Endodermal cell (in vitro differentiated cells): ENCODE measurements at places on chromosomes 1 and 21.

GRCh38 chr1:230268371-230269170 lies 157.6 kb downstream of the PGBD5 start:
- DNase-seq, result peak; percentile 80
- H3K4me3 ChIP-seq, result no peak overlapping the region
- no peak overlapping the region for H3K27ac ChIP-seq
- no peaks in the 10 kb centered on the region for H3K4me1 ChIP-seq
- H3K27me3 ChIP-seq, result no peaks in the 10 kb centered on the region
- H3K36me3 ChIP-seq, result peaks cover 12% of the 10 kb centered on the region

DNA sequence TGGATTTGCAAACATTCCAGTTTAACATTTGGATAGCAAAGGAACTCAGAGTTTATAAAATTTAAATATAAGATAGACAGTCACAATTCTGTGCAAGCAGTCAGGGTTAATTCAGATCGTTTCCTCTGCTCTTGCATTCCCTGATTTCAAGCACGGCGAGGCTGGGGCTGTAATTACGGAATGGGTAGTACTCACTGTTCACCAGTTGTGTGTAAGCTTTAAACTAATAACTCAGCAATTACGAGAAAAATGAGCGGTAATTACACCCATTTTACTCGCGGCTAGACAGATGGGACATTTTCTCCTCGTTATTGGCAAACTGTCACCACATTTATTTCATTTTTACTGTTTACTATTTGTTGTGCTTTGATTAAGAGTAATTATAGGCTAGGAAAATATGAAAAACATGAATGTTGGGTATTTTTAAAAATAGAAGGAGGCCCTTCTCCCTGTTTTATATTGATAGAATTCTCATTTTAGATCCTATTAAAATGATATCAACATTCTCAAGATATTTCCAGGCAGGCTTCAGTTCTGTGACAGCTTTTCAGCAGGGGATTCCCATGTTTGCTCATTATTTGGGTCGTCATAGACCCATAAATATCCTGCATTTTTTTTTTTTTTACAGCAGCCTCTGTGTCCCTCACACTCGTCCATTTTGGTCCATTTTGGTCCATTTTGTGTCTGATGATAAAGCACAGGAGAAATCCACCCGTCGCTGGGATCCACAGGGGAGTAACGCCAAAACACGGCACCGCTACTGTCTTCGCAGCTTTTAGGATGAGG lies 208.3 kb downstream of the DSCAM start:
- H3K27ac ChIP-seq, result no peak overlapping the region
- no peaks in the 10 kb centered on the region for H3K4me1 ChIP-seq
- H3K27me3 ChIP-seq, result no peaks in the 10 kb centered on the region
- no peaks in the 10 kb centered on the region for H3K36me3 ChIP-seq
- H3K4me3 ChIP-seq, result no peak overlapping the region

DNA sequence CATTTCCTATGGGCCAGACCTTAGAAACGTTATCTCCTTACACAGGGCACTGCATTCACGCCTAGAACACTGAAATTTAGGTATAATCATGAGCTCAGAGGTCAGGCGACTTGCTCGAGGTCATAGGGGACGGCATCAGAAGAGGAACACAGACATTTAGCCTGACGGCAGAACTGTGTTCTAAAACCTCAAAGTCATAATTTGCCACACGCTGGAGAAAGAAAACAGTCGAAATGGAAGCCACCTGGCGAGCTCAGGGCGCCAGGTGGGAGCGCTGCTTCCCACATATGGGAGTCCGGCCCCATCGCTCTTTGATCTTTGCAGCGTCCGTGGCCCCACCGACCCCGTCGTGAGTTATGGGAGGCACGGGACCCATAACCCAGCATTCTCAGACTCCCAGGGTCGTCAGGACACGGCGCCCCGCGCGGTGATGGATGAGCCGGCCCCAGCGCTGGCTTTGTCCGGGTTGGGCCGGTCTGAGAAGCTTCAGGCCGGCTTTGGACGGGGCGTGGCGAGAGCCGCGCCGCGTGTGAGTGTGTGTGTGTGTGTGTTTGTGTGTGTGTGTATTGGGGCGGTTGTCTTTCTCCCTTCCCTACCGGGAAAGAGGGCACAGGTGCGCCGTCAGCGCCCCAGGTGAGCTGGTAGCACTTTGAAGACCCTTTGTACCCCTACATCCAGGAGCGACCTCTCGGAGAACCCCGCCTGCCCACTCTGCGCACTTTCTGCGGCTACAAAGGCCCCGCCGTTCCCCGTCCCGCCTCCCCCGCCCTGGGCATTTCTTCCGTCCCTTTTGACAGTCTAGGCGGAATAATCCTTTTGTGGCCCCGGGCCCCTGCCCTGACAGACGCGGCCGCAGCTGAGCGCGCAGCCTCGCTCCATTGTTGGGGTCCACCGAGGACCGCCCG lies 861 bp upstream of the DRAXIN start:
- H3K4me1 ChIP-seq, result no peaks in the 10 kb centered on the region
- no peaks in the 10 kb centered on the region for H3K36me3 ChIP-seq
- peak overlapping the region; percentile 99 for H3K27ac ChIP-seq
- peak; percentile 80 for DNase-seq

DNA sequence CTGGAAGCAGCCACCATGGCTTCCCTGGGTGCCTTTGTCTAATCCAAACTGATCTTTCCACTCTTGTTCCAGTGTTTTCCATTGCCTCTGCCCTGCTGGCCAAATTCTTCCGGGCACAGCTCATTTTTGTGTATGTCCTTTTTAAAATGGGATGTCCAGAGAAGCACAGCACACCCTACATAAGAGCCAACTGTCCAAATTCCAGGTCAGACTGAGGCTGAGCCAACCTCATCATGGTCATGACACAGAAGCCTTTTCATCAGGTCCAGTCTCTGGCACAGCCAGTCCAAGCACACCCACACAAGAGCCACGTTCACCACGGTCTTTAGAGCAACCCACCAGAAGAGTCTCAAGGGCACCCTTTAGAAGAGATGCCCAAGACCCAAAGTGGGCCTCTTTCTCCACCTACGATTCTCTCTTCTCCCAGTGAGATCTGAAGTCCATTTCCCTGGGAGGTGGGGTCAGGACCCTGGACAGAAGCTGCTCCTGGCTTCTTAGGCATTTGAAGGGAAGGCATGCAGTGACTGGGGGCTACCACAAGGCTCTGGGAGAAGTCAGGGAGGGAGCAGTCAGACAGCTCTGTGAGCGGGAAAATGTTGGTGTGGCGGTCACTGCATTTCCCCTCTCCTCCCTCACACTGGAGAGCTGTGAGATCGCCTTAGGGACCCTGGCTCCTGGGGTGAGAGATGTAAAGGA lies 53.2 kb downstream of the SYT2 start:
- no peak overlapping the region for H3K4me3 ChIP-seq
- no peaks in the 10 kb centered on the region for H3K36me3 ChIP-seq
- no peak overlapping the region for H3K27ac ChIP-seq
- peak; percentile 96 for DNase-seq
- H3K27me3 ChIP-seq, result peaks cover 6% of the 10 kb centered on the region

DNA sequence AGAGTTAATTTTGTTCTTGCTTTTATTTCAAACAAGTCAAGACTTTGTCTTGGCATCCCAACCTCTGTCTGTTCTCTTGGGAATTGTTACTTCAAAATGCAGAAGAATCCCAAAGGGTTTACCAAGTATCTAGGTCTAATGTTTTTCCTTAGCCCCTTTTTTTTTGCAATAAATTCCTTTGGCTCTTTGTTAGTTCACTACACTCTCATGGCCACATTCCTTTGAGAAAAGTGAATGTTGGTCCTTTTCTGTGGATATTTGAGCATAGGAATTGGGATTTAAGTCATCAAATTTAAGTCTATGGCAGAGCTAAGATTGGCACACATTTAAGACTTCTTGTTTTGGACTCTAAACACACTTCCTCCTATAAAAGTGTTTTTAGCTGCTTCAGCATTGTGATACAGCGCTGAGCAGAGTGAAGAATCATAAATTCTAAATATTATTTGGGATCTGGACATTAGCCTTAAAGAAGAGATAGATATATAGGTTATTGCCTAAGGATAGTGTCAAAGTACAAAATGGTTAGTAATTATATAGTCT lies 1.9 kb downstream of the BTF3L4 start:
- H3K27ac ChIP-seq, result no peak overlapping the region
- no peaks in the 10 kb centered on the region for H3K27me3 ChIP-seq
- H3K4me1 ChIP-seq, result no peaks in the 10 kb centered on the region
- no peak for DNase-seq
- peak overlapping the region; percentile 97 for H3K4me3 ChIP-seq
- peaks cover 17% of the 10 kb centered on the region for H3K36me3 ChIP-seq

- H3K4me1 ChIP-seq, result no peaks in the 10 kb centered on the region
- H3K27ac ChIP-seq, result no peak overlapping the region
- H3K4me3 ChIP-seq, result no peak overlapping the region
- no peak for DNase-seq
Observed at GRCh38 chr1:50610563-50610962, 187.3 kb upstream of the DMRTA2 start.

GRCh38 chr1:234619794-234620247 lies 9.8 kb upstream of the IRF2BP2 start:
- no peak for DNase-seq
- peaks cover 6% of the 10 kb centered on the region for H3K4me1 ChIP-seq
- no peaks in the 10 kb centered on the region for H3K36me3 ChIP-seq
- peak overlapping the region; percentile 19 for H3K27ac ChIP-seq
- H3K4me3 ChIP-seq, result no peak overlapping the region

DNA sequence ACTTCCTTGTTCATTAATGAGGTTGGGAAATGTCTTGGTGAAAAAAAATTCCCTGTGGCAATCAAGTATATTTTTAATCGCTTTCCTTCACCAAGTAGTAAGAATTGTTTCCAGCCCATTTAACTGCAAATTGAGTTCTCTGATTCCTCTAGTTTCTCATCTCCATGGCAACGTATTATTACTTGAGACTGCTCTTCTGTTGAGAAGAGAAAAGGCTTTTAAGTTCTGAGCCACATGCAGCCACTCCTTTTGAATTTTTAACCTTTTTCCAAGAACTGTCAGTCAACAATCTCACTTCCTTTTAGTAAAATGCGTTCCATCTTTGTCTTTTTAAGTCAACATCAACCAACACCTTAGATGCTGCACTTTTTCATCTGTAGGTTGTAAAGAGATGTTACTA lies 75.7 kb upstream of the KIAA1614 start:
- no peaks in the 10 kb centered on the region for H3K36me3 ChIP-seq
- no peak for DNase-seq
- H3K27ac ChIP-seq, result peak overlapping the region; percentile 89
- no peaks in the 10 kb centered on the region for H3K4me1 ChIP-seq
- H3K27me3 ChIP-seq, result no peaks in the 10 kb centered on the region

- peaks cover 7% of the 10 kb centered on the region for H3K4me1 ChIP-seq
- H3K4me3 ChIP-seq, result no peak overlapping the region
- no peaks in the 10 kb centered on the region for H3K36me3 ChIP-seq
- no peak for DNase-seq
- H3K27ac ChIP-seq, result no peak overlapping the region
Observed at GRCh38 chr1:94422115-94422820, 4.1 kb downstream of the ABCD3 start.

GRCh38 chr1:100535264-100535663 lies 2.7 kb upstream of the GPR88 start:
- H3K4me3 ChIP-seq, result no peak overlapping the region
- no peak for DNase-seq
- H3K4me1 ChIP-seq, result no peaks in the 10 kb centered on the region
- no peak overlapping the region for H3K27ac ChIP-seq
- no peaks in the 10 kb centered on the region for H3K36me3 ChIP-seq
- peaks cover 56% of the 10 kb centered on the region for H3K27me3 ChIP-seq

- DNase-seq, result no peak
- H3K27ac ChIP-seq, result no peak overlapping the region
- H3K4me1 ChIP-seq, result peaks cover 5% of the 10 kb centered on the region
- H3K27me3 ChIP-seq, result no peaks in the 10 kb centered on the region
- peak overlapping the region; percentile 41 for H3K4me3 ChIP-seq
Observed at GRCh38 chr1:64733581-64734286, 11.1 kb upstream of the RAVER2 start.

GRCh38 chr1:8926707-8927694 lies 18.7 kb upstream of the CA6 start:
- H3K27ac ChIP-seq, result no peak overlapping the region
- no peaks in the 10 kb centered on the region for H3K27me3 ChIP-seq
- H3K4me3 ChIP-seq, result no peak overlapping the region
- H3K4me1 ChIP-seq, result no peaks in the 10 kb centered on the region
- DNase-seq, result no peak
- H3K36me3 ChIP-seq, result no peaks in the 10 kb centered on the region

DNA sequence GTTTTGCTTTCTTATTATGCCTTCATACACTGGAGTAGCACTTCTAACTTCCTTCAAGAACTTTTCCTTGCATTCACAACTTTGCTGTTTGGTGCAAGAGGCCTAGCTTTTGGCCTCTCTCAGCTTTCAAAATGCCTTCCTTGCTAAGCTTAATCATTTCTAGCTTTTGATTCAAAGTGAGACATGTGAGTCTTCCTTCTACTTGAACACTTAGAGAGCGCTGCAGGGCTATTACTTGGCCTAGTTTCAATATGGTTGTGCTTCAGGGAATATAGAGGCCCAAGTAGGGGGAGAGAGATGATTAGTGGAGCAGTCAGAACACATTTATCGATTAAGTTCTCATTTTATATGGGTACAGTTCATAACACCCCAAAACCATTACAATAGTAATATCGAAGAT lies 12.4 kb downstream of the ANGEL2 start:
- no peak for DNase-seq
- H3K4me3 ChIP-seq, result no peak overlapping the region
- H3K27me3 ChIP-seq, result no peaks in the 10 kb centered on the region
- H3K36me3 ChIP-seq, result peaks cover 88% of the 10 kb centered on the region
